ENCODE measurements at places on chromosomes 6 and 20.
A peak's percentile ranks its signal among the peaks of the same experiment; 100 is the strongest.

- DNase-seq: no peak
These were observed 50.6 kb upstream of the SLC2A12 start for GRCh38 chr6:134103006-134103405.

- DNase-seq: no peak
These were observed 39.4 kb downstream of the ZBTB46 start for GRCh38 chr20:63791497-63792156.

DNA sequence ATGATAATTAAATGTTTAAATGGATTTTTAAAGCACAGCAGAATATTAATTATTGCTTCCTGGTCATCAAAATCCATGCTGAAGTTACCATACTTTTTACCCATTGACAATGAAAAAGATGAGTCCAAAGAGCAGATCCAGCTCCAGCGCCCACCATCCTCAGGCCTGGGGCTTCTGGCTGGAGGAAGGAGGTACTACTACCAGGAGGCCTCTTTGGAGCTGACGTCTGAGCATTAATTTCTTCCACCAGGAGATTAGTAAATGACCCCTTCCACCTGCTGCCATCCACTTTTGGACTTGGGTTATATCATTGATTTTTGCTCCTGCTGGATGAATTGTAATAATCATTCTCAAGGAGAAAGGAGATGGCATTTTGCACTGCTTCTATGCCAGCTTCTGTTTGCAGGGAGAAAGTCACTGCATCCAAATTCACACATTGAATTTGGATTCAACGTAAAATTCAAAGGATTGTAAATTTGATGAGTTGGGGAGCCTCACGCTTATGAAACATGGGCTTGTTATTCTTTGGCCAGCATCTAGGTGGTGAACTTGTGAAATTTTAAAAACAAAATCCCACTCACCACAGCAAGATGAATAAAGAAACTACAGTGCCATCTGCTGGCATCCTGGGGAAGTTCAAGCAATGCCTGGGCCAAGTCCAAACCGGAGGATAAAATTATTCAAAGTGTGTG, 121.8 kb downstream of the SASH1 start:
- DNase-seq: peak; percentile 80

- no peak for DNase-seq
These were observed 1.7 kb downstream of the HLA-DOB start for GRCh38 chr6:32815115-32815514.

GRCh38 chr6:153108315-153108714, 22.8 kb downstream of the RGS17 start:
- no peak for DNase-seq

GRCh38 chr6:80165143-80165542, 58.7 kb downstream of the BCKDHB start:
- no peak for DNase-seq
